ENCODE measurements at places on chromosomes 11 and 22.

DNA sequence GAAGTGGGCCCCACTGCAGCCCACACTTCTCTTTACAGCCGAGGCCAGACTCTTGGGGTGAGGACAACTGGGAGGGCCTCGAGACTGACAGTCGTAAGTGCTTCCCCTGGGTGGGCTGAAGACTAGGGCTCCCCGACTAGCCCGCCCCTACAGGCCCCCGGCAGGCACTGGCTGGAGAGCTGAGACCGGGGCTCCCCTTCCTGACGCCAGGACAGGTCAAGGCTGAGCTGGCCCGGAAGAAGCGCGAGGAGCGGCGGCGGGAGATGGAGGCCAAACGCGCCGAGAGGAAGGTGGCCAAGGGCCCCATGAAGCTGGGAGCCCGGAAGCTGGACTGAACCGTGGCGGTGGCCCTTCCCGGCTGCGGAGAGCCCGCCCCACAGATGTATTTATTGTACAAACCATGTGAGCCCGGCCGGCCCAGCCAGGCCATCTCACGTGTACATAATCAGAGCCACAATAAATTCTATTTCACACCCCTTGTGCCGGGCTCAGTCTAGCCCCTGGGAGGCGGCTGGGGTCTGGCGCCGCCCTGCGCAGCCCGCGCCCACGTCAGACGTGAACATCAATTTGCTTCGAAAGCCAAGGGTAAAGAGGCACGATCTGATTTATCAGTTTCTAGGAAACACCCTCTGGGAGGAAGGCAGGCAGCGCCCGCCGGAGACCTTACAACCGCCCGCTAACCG lies 13.5 kb downstream of the SCYL1 start:
- DNase-seq: no peak

- no peak for DNase-seq
These were observed 123.7 kb downstream of the MPPED2 start for GRCh38 chr11:30462421-30462820.

GRCh38 chr22:35894464-35894878 lies 134.2 kb downstream of the RBFOX2 start:
- DNase-seq: no peak

DNA sequence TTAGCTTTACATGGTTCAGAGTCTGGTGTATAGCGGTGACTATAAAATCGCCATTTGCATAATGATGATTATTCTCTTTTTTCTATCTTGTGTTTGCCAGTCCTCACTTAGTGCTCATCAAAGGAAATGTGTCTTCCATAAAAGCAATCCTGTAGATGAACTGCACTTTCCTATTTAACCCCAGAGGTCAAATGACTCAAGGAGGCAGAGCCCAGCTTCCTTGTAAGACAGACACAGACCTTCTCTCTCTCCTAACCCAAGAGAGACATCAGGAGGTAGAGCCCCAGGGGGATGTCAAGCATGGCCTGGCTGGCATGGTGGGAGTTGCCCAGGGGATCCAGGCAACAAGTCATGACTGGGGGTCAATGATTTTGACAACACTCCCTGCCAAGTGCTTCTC lies 46.9 kb upstream of the CRTAM start:
- DNase-seq: no peak

- DNase-seq: no peak
These were observed 24.1 kb upstream of the LRRC32 start for GRCh38 chr11:76694664-76695063.

DNA sequence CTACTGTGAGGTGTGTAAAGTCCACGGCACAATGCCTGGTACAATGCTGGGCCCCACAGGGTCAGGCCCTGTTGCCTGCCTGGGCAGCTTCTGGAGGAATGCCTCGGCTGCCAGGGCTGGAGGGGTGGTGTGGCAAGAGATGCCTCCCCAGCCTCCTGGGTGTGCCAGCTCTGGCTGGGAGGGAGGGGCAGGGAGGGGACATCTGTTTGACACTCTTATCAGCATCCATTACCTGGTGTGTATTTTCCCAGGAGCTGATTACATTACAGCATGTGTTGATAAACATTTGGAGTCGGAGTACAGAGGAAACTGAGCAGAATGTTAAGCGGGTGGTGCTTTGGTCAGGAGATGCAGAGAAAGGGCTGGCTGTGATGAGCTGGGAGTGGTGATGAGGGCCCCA lies 11.0 kb upstream of the NECTIN1 start:
- no peak for DNase-seq

DNA sequence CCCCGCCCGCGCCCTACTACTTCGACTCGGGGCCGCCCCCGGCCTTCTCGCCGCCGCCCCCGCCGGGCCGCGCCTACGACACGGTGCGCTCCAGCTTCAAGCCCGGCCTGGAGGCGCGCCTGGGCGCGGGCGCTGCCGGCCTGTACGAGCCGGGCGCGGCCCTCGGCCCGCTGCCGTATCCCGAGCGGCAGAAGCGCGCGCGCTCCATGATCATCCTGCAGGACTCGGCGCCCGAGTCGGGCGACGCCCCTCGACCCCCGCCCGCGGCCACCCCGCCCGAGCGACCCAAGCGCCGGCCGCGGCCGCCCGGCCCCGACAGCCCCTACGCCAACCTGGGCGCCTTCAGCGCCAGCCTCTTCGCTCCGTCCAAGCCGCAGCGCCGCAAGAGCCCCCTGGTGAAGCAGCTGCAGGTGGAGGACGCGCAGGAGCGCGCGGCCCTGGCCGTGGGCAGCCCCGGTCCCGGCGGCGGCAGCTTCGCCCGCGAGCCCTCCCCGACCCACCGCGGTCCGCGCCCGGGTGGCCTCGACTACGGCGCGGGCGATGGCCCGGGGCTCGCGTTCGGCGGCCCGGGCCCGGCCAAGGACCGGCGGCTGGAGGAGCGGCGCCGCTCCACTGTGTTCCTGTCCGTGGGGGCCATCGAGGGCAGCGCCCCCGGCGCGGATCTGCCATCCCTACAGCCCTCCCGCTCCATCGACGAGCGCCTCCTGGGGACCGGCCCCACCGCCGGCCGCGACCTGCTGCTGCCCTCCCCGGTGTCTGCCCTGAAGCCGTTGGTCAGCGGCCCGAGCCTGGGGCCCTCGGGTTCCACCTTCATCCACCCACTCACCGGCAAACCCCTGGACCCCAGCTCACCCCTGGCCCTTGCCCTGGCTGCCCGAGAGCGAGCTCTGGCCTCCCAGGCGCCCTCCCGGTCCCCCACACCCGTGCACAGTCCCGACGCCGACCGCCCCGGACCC lies 17.4 kb upstream of the ACR start:
- no peak for DNase-seq

DNA sequence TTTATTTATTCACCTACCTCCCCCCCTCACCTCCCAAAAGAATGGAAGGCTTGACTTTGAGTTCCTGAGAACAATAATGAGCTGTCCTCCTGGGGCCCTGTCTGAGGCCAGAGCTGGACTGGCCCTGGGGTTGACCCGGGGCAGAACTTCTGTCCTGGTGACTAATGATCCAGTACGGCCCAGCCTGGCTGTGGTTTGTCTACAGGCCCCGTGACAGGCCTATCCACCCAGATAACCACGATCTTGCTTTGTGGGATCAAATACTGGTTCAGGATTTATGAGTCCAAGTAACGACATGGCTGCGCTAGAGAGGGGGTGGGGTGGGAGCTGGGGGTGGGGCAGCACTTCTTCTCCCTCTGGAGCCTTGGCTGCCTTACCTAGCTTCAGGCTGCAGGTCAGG lies 81.5 kb downstream of the WT1 start:
- no peak for DNase-seq

DNA sequence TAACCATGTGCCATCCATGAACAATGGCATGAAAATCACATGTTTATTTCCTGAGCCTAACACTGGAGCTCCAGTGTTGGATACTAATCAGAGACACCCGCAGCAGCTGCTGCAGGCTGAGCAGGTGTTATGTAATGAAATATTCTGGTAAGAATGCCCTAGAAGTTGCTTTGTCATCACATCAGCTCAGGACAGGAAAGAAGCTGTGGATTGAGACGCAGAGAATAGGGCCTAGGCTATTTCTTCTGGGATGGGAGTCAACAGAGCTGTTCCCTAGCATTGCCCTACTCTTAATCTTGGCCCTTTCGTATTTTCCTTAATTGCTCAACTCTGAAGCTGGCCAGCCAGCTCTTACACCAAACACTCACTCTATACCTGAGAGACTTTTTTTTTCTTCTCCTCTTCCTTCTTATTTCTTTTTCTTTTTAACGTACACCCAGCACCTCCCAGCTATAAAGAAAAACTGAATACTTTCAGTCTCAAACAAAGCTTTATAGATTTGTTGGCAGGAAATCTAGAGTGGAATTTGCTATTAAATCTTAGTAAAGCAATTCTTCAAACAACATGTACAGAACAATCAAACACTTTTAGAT lies 31.9 kb downstream of the RASSF10 start:
- DNase-seq: no peak

GRCh38 chr22:39559456-39560105 lies 11.0 kb upstream of the CACNA1I start:
- DNase-seq: no peak
